ENCODE measurements at places on chromosomes 3 and 15.

GRCh38 chr3:126087552-126088175 is 3.7 kb upstream of the SLC41A3 start:
- DNase-seq = no peak

DNA sequence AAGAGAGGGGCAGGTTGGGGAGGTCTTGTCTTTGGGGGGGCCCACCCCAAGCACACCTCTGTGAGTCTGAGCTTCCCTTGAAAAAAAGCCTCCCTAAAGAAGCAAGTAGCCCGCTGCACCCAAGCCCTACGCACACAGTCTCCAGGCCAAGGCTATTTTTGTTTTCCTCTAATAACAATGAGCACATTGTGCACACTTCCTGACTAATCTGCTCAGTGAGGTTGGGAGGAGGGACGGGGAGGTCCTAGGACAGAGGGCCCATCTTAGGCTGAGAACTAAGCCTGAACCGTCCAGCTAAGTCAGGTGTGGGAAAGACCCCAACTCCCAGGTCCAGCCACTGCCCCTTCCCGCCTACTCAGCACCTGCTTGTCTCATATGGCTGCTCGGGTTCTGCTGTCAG is 87.2 kb downstream of the HMG20A start:
- DNase-seq = no peak

GRCh38 chr3:56453011-56453410 is 15.3 kb downstream of the ERC2 start:
- DNase-seq = no peak

DNA sequence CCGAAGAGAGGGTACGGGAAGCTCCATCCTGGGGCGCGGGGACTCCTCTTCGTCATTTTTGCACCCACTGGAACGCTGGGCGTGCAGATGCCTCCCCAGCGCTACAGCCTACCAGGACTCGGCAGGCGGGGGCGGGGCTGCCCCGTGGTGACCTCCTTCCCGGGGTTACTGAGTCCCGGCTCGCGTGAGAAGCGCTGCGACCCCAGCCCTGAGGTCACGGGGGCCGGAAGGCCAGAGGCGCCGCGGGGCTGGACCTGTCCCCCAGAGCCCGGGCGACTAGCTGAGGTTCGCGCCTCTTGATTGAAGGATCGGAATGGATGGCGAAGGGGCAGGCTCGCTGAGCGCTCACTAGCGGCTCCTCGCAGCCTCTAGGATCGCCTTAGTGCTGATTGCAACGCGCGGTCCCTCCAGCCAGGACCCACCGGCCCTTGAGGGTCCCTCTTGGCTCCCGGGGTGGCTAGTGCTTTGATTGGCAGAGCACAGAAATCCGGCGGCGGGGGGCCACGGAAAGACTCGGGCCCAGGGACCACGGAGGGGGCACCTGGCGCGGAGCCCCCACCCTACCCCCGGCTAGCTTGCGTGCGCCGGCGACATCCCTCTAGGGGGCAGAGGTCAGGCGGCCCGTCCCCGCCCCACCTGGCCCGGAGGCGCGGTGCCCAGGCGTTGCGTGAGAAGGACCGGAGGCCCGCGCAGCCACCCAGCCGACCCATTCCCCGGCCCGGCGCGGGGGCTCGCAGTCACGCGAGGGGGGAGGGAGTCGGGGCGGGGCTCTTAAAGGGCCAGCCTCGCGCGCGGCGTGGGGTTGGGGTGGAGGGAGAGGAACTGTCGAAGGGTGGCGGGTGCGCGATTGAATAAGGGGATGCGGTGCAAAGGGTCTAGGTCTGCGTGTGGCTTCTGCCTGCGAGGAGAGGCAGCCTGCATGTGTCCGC is 781 bp upstream of the CYP1A1 start:
- DNase-seq = peak; percentile 6

GRCh38 chr15:74428442-74428787 is 5.3 kb downstream of the SEMA7A start:
- no peak for DNase-seq
